ENCODE measurements at places on chromosomes 6 and 20.
A peak's percentile ranks its signal among the peaks of the same experiment; 100 is the strongest.

GRCh38 chr6:147627411-147627810 lies 118.9 kb downstream of the SAMD5 start:
- DNase-seq: no peak

DNA sequence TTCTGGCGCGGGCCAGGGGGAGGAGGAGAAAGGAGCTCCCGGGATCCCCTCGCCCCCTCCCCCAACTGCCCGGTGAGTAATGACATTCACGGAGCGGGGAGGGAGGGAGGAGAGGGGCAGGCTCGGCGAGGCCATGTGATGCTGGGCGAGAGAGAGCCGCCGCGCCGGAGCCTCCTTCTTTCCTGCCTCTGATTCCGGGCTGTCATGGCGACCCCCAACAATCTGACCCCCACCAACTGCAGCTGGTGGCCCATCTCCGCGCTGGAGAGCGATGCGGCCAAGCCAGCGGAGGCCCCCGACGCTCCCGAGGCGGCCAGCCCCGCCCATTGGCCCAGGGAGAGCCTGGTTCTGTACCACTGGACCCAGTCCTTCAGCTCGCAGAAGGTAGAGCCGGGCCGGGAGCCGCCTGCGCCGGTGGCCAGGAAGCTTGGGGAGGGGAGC lies at the start of gene GDAP1L1:
Gene GDAP1L1, plus strand, starts transcription at position 178 of the 441 bp plus-strand sequence. Its CDS starts 27 bp downstream, at position 205.
- no peak for DNase-seq

DNA sequence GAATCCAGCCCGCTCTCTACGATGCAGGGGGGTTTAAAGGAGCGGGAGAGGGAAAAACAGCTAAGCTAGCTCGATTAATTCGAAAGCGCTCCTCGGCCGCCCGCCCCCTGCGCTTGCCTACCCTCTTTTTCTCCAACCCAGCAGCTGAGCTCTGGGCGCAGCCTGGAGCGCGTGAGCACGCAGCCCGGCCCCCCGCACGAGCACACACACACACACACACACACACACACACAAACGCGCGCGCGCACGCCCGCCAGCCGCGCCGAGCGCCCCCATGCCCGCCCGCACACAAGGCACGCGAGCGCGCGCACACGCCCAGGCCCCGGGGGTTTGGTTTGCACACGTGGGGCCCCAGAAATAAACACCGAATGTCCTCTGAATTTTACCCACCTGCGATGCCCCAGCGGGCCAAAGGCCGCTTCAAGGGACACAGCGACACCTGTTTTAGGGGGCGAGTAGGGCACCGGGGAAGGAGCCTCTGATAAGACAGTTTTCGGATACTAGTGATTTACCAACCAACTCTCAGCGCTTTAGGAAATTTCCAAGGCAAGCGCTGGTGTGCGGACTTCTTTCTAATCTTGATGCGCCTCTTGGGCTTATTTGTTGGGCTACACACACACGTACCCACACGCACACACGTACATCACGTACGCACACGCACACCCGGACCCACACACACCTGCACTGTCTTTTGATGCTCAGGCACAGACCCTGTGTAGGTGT lies 802 bp upstream of the NRN1 start:
- DNase-seq: peak; percentile 83

DNA sequence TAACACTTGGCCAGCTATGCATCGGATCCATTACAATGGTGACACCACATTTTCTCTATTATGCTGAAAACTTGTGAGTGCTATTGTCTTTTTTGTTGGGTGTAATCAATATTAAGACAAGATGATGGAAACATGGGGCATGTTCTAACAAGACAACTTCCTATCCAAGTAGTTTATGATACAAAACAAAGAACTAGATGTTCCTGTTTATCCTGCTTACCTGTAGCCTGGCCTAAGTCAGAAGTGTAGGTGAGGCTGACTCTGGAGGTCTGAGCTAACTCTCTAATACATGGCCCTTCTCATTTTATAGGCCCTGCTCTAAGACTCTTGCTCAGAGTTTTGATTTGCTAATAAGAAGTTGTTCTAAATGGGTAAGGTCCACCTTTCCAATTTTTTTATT lies 242.4 kb upstream of the STXBP5 start:
- DNase-seq: no peak

DNA sequence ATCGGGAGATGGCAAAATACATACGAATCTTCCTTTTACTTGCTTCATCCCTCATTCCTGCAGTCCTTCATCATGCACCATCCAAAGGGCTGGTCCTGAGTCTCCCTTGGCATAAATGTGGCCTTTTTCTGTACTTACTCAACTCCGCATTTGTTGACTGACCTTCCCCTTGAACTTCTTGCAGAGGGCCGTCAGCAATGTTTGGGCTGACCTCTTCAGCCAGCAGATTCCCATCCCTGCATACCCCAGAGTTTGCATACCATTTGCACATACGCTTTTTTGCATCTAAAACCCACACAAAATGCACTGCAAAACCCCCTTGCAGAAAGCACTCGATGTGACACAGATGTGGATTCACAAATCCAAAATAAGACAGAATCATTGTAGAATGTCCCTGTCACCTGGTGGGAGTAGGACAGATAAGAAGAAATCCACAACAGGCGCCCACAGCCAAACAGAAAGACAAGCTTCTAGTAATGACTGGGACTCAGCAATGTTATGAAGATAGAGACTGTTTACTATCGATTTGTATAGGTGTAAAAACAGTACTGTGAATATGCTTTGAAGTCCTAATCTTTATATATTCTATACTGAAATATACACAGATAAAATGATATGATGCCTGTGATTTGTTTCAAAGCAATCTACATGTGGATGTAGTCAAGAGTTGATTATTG lies 45.8 kb downstream of the TBC1D7 start:
- no peak for DNase-seq

DNA sequence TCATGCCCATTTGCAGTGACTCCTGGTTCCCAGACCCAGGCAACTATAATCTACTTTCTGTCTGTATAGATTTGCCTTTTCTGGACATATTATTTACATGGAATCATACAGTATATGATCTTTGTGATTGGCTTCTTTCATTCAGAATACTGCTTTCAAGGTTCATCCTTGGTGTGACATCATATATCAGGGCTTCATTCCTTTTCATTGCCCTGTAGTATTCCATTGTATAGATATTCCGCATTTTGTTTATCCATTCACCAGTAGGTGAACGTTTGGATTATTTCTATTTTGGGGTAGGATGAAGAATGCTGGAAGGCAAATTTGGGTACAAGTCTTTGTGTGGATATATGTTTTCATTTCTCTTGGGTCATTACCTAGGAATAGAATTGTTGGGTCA lies 36.1 kb downstream of the PPP1R16B start:
- DNase-seq: no peak

All from 8988T (cell line).